SJCRH30 (cell line): ENCODE measurements at places on chromosomes 2 and 18. TPM values are rescaled to one million over a fixed set of nuclear protein-coding genes. Genes with fewer than 3 reads are reported as not detected.

DNA sequence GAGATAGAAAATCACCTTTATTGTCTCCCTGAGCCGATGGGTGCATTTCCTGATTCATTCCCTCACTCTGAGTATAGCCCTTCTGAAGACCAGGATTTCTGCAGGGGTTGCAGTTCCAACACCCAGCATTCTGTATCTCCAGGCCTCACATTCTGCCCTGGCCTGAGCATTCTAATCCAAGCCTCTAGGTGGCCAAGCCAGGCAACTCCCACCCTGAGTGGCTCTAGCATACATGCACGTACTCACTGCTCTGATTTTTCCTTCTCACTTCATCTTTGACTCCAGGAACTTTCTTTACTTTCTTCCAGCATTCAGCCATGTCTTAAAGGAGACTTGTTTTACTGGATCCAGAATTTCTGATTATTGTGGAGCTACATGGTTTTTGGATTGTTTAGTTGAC is 100.7 kb upstream of the STK39 start:
- no peak overlapping the region for H3K27ac ChIP-seq
- H3K27me3 ChIP-seq = no peaks in the 10 kb centered on the region
- no peaks in the 10 kb centered on the region; the same call in 1 of the 2 replicates for H3K4me1 ChIP-seq

CPO gene
- not detected in 2 replicates for total RNA-seq

DNA sequence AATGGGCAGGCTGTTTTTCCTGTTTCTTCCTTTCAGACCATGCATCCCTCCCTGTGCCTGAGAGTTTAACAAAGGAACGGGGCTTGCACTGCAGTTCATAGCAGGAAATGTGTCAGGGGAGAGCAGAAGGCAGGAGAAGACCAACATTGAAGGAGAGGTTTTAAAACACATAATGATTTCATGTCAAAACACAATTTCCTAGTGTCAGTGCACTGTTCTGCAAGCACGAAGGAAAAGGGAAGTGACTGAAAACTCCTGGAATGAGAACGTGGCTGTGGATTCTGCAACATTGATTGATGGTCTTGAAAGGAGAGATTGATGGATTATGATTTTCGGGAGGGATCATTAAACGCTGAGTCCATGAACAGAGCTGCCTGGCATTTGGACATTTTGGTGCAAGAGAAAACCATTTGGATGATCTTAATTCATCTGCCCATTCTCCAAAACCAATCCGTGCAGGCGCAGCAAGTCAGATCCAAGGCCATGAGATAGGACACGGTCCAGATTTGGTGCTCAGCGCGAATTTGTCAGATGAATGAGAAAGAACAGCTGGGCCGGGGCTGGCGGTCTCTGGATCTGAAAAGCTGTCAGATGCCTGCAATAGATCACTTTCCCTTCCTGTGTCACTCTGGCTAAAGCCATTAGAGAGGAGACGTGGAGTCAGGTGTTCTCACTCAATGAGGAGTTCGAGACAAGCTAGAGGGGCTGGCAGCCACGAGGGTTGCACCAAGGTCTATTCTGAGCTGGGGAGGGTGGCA is 38.4 kb downstream of the C1QL2 start:
- H3K36me3 ChIP-seq = no peaks in the 10 kb centered on the region
- H3K27ac ChIP-seq = no peak overlapping the region
- H3K27me3 ChIP-seq = 0 out of 2 replicates have a peak, but pooled peaks cover 4% of the 10 kb centered on the region
- H3K4me3 ChIP-seq = no peak overlapping the region

PDE11A gene
- total RNA-seq = 0.43 and 0.66 TPM in 2 replicates

DNA sequence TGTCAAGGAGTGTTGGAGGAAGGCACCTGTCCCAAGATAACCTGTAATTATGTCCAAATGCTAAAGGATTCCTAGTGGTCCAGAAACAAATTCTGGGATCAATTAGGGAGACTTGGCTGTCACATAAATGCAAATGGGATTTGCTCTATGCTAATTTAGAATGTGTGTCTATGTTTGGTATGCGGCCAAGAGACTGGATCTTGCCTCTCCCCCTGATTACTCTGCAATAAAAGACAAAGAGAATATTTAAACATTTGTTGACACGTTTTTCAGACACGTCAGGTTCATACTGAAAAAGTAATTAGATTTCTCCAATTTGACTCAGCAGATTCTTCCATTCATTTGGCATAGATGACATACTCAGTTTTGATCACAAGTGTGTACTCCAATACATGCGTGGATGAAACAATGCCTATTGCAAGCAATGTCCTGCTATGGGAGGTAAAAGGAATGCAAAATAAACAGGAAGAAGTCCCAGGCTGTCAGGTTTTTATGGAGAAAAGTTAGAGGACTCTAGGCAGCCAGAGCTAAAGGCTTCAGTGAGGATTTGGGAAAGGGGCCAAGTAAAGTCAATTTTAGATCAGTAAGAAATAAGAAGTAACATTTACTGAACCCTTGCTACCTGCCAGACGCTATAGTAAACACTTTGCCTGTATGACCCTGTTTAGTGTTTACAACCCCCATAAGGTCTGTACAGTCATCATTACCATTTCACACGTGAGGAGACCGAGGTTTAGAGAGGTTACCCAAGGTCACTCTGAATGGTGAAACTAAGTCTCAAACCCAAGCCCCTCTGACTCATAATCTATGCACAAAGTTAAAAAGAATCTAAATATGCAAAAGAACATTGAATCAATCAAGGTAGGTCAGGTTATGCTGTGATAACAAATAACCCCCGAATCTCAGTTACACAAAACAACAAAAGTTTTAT is 7.8 kb downstream of the ANTXR1 start:
- DNase-seq = no peak
- H3K36me3 ChIP-seq = peaks cover 12% of the 10 kb centered on the region
- peaks cover 9% of the 10 kb centered on the region for H3K4me1 ChIP-seq
- no peak overlapping the region for H3K27ac ChIP-seq
- H3K4me3 ChIP-seq = no peak overlapping the region

DNA sequence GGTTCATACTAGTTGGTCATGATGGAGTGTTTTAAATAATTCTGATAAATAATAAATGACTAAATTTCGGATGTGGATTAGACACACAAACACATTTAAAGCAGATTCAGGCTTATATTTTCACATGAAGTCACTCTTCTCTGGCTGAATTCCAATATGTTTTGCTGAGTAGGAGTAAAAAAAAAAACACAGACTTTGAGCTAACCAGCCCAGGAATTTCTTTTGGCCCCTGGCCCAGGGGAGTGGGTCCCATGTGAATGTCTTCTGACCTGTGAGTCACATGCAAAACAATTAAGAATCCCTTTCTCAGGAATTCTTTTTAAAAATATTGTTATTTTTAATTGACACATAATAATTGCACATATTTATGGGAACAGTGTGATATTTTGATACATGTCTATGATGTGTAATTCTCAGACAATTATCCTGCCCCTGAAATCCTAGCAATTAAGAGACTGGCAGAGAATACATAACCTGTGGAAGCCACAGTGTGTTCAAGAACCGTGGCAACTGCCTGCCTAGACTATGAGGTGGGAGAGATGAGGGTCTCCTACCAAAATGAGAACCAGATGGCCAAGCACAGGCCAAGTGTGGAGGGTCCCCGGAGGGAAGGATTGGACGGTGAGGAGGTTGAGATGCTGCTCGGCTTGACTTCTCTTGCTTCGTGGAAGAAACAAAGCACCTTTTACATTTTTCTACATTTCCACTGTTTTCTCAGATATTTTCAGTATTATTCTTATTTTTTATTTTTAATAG is 236.4 kb downstream of the PIEZO2 start:
- peak; percentile 13 for DNase-seq
- H3K4me3 ChIP-seq = no peak overlapping the region
- H3K27me3 ChIP-seq = no peaks in the 10 kb centered on the region
- no peaks in the 10 kb centered on the region for H3K4me1 ChIP-seq

DNA sequence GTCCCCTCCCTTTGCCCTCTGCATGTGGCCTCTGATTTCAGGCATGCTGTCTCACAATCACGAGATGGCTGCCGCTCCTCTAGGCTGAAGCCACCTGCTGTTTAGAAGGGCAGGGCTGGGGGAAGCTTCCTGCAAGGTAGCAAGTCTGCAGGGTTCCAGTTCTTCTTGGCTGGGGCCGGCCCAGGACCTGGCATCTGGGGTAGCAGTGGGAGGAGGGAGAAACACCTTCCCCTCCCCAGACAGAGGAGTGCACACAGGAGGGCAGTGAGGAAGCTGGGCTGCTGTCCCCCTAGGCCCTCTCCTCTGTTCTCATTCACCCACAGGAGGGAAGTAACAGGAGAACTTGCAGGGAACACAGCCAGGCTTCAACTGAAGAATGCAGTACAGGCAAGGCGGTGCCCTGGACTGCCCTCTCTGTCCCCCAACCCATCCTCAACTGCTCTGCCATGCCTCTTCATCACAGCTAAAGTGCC is 345.9 kb upstream of the HS6ST1 start:
- H3K27ac ChIP-seq = no peak overlapping the region
- H3K4me1 ChIP-seq = no peaks in the 10 kb centered on the region
- no peak overlapping the region for H3K4me3 ChIP-seq
- no peaks in the 10 kb centered on the region for H3K27me3 ChIP-seq

DNA sequence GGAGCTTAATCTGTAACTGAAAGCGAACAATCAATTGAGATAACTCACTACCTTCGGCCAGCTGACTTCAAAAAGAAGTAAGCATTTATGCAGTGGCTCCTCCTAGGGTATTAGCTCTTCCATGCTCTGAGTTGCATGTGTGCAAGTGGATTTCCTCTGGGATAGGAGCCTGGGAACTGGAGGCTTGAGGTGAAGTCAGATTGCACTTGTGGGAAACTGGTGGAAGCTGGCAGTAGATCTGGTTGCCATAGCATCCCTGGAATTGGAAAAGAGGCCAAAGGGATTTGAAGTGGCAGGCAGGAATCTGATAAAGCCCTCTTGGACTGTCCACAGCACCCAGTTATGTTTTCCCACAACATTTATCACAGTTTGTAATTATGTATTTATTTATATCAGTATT is 50.6 kb upstream of the FMNL2 start:
- no peaks in the 10 kb centered on the region for H3K4me1 ChIP-seq
- H3K36me3 ChIP-seq = no peaks in the 10 kb centered on the region
- no peak overlapping the region for H3K4me3 ChIP-seq

DNA sequence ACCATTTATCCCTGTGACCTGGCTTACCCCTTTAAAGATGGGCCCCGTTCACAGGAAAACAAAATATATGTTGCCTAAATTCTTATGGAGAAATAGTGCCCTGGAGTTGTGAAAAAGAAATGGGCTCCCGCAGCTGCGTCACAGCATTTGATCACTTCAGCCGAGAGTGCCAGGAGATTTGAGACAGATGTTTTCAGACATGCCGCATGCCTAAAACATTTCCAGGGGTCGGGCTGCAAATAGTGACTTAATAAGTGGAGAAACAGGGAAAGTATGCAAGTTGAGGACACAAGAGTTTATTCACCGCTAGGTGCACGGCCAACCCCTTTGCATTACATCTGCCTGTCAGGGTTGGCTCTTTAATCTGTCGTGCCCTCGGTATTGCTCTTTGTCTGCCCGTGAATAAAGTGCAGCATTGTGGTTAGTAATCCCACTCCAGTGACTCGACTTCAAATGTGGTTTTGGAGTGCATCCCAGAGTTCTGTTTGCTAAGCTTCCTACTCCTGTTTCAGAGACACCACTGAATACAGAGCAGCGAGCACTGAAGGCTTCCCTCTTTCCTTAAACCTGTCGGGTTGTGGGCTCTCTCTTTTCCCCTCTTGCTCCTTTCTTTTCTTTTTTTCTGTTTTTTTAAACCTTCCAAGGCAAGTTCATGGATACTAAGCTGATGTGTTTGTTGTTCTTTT is 187.5 kb downstream of the LTBP1 start:
- DNase-seq = peak; percentile 99
- H3K27me3 ChIP-seq = no peaks in the 10 kb centered on the region
- H3K4me3 ChIP-seq = peak overlapping the region; percentile 51
- H3K36me3 ChIP-seq = no peaks in the 10 kb centered on the region

DNA sequence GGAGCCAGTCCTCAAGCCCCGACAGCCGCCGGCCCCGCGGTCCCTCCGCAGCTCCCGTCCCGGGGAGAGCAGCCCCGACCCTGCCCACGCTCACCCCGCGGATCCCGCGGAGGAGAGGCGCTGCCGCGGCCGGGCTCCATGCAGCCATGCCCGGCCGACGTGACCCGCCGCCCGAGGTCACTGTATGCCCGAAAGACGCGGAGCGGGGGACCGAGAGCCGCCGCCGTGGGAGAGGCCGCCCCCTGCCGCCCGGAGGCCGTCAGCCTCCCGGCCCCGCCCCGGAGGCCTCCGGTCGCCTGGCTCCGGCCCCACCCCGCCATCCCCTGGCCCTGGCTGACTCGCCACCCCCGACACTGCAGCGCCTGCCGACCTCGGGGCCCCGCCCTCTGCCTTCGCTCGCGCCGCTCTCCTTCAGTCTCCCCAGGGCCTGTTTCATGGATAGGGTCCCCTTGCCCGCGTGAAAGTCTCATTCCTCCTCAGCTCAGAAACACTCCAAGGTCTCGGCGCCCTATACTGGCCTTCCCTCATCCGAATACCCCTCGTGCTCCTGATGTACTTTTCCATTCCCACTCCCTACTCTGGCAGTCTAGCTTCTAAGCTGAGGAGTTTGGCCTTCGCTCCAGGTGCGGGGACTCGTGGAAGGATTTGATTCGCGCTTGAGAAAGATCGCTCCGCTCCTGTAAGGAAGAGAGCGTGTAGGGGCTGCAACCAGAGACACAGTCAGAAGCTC is at the start of gene BOLA3:
Gene BOLA3 (minus strand): TSS at position 186 of the 730 bp plus-strand sequence. CDS start 38 bp downstream, at position 148.
- DNase-seq = peak; percentile 93
- H3K27ac ChIP-seq = peak within 1 kb of the TSS; percentile 49
- no peaks in the 10 kb centered on the region for H3K4me1 ChIP-seq
- peak within 1 kb of the TSS; percentile 84 for H3K4me3 ChIP-seq

SCTR gene
- total RNA-seq = not detected in 2 replicates

SKOR2 gene
- not detected in 2 replicates for total RNA-seq

GRCh38 chr2:216232721-216233120 is 123.6 kb downstream of the XRCC5 start:
- H3K4me3 ChIP-seq = no peak overlapping the region
- no peaks in the 10 kb centered on the region for H3K27me3 ChIP-seq
- no peak overlapping the region for H3K27ac ChIP-seq
- DNase-seq = no peak
- no peaks in the 10 kb centered on the region for H3K4me1 ChIP-seq
- H3K36me3 ChIP-seq = no peaks in the 10 kb centered on the region

GRCh38 chr2:233082931-233083755 is 23.0 kb downstream of the INPP5D start:
- H3K27me3 ChIP-seq = no peaks in the 10 kb centered on the region
- peaks cover 7% of the 10 kb centered on the region for H3K4me1 ChIP-seq
- no peak overlapping the region for H3K4me3 ChIP-seq
- no peak overlapping the region for H3K27ac ChIP-seq
- peak; percentile 77 for DNase-seq

SLC16A14 gene
- not detected in 2 replicates for total RNA-seq

ABCG8 gene
- 0.04 TPM in 1 of 2 replicates, not detected in the other for total RNA-seq

GRCh38 chr18:79422022-79422782 is 26.5 kb downstream of the NFATC1 start:
- H3K27me3 ChIP-seq = no peaks in the 10 kb centered on the region
- H3K4me3 ChIP-seq = no peak overlapping the region
- H3K4me1 ChIP-seq = no peaks in the 10 kb centered on the region

GRCh38 chr18:45962461-45962860 is 4.7 kb downstream of the EPG5 start:
- no peaks in the 10 kb centered on the region for H3K4me1 ChIP-seq
- H3K27ac ChIP-seq = no peak overlapping the region
- DNase-seq = peak; percentile 3
- H3K27me3 ChIP-seq = no peaks in the 10 kb centered on the region
- no peaks in the 10 kb centered on the region for H3K36me3 ChIP-seq
